ENCODE measurements at places on chromosomes 5 and 9.

- DNase-seq: no peak
These were observed 19.4 kb downstream of the CSF1R start for GRCh38 chr5:150066901-150067396.

DNA sequence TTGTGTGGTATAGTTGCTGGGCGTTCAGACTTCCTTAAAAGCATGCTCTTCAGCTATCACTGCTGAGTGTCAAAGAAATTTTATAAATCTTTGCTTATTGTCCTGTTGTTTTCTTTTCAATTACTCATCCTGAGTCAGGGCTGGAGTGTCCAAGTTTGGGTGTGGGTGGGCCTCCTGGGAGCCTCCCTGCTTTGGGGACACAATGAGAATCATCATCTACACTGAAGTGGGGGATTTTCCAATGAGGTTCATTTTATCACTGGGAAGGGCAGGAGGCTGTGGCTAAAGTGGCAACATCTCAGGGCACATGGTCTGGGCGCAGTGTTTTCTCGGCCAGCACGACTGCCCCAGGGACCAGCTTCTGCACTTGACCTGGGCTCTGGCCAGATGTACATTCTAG, 19.5 kb downstream of the GFPT2 start:
- no peak for DNase-seq

GRCh38 chr5:157172403-157172802, 6.3 kb upstream of the GARIN3 start:
- peak; percentile 45 for DNase-seq

- DNase-seq: no peak
These were observed 4.5 kb downstream of the EXOC3 start for GRCh38 chr5:447501-447900.

- no peak for DNase-seq
These were observed 46.0 kb upstream of the AKNA start for GRCh38 chr9:114433720-114434255.

GRCh38 chr5:45694255-45694814, 1.8 kb downstream of the HCN1 start:
- no peak for DNase-seq

GRCh38 chr9:133569121-133569785, 34.7 kb downstream of the ADAMTSL2 start:
- no peak for DNase-seq

GRCh38 chr5:96229188-96229587, 203.9 kb downstream of the PCSK1 start:
- no peak for DNase-seq

- DNase-seq: no peak
These were observed 216.1 kb downstream of the ACTL7B start for GRCh38 chr9:108639696-108640095.

GRCh38 chr5:108093186-108093585, 288.7 kb downstream of the FBXL17 start:
- DNase-seq: no peak

GRCh38 chr5:95237324-95237723, 47.6 kb downstream of the MCTP1 start:
- no peak for DNase-seq

GRCh38 chr5:137735555-137736284, at the start of gene KLHL3:
Gene KLHL3, minus strand, starts transcription at chr5:137736089. Its CDS starts 443 bp downstream, at chr5:137735646.
- peak; percentile 11 for DNase-seq

- DNase-seq: no peak
These were observed 71.8 kb downstream of the STX17 start for GRCh38 chr9:99978221-99978620.

DNA sequence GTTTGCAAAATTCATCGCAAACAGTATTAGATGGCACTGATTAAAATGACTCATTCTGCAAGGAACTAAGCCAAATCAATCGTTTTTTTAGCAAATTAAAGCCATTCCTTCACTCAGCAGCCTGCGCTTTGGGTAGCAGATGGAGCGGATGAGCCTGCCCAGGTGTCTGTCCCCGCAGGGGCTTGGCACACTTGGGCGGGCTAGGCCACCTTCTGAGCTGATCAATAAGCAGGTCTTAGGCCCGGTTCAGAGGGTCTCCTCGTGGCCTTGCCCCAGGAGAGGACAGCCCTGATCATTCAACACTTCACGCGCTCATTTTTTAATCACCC, 78.0 kb upstream of the FCN1 start:
- DNase-seq: no peak

DNA sequence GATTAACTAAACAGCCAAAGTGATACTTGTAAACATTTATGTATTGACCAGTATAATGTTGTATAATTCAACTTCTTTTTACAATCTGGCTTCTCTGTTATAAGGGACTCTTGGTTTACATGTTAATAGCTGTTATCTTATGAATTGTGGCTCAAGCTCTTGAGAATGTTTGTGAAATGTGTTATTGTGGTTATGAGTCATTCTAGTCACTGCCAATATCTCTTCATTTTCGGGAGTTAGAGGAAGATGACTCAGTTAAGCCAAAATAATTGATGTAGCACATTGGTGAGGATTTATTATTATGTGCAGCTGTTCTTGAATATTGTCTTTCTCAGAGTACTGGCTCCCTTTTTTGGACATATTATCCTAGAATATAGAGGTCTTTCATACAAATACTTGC, 655.2 kb upstream of the RIOK2 start:
- no peak for DNase-seq
